Endodermal cell (in vitro differentiated cells): ENCODE measurements at places on chromosomes 13 and 19. TPM values are rescaled to one million over a fixed set of nuclear protein-coding genes. Genes with fewer than 3 reads are reported as not detected.

Gene F7
- total RNA-seq: 5.5 and 6.4 TPM in 2 replicates

Gene EPS8L1
- 48.6 to 137 TPM (median 52.8 TPM) in 3 replicates for total RNA-seq

Gene ZIK1
- 8.1 to 29.1 TPM (median 25.7 TPM) in 3 replicates for total RNA-seq

Gene OXGR1
- total RNA-seq: 0.31 to 1.6 TPM (median 1.0 TPM) in 3 replicates

Gene CEACAM20
- total RNA-seq: not detected in 2 replicates

Gene C19orf81
- total RNA-seq: 11.3 and 12.5 TPM in 2 replicates

Gene TMEM259
- total RNA-seq: 159 to 184 TPM (median 176 TPM) in 3 replicates

Gene NOTCH3
- total RNA-seq: 147 and 171 TPM in 2 replicates

Gene MBD3L2
- total RNA-seq: not detected in 3 replicates

Gene IRGC
- not detected in 2 replicates for total RNA-seq

Gene IGFL3
- total RNA-seq: 1.6 to 4.4 TPM (median 2.1 TPM) in 3 replicates

Gene ZNF284
- 1.2 to 2.5 TPM (median 2.2 TPM) in 3 replicates for total RNA-seq

Gene ZNF560
- total RNA-seq: not detected in 2 replicates

Gene RFC3
- 34.2 and 34.4 TPM in 2 replicates for total RNA-seq
